Skin of body (tissue), 3 donors: ENCODE measurements at places on chromosomes 1 and 21. TPM values are rescaled to one million over a fixed set of nuclear protein-coding genes. Genes with fewer than 3 reads are reported as not detected.
A peak's percentile ranks its signal among the peaks of the same experiment; 100 is the strongest.

ZNF683 gene
- total RNA-seq = not detected

PMVK gene
- total RNA-seq = 18.9 TPM

PMF1 gene
- 33.9 TPM for total RNA-seq

LCE1B gene
- 1.9 TPM for total RNA-seq

GPBP1L1 gene
- total RNA-seq = 119 TPM

AHCTF1 gene
- total RNA-seq = 35.7 TPM

CD247 gene
- total RNA-seq = 1.2 TPM

ANKRD45 gene
- total RNA-seq = 0.49 TPM

- no peak for DNase-seq
These were observed at the start of gene TEKT2 for GRCh38 chr1:36083635-36084496. TEKT2 (plus strand) TSS chr1:36084094; CDS start chr1:36084922, 828 bp downstream.

DNA sequence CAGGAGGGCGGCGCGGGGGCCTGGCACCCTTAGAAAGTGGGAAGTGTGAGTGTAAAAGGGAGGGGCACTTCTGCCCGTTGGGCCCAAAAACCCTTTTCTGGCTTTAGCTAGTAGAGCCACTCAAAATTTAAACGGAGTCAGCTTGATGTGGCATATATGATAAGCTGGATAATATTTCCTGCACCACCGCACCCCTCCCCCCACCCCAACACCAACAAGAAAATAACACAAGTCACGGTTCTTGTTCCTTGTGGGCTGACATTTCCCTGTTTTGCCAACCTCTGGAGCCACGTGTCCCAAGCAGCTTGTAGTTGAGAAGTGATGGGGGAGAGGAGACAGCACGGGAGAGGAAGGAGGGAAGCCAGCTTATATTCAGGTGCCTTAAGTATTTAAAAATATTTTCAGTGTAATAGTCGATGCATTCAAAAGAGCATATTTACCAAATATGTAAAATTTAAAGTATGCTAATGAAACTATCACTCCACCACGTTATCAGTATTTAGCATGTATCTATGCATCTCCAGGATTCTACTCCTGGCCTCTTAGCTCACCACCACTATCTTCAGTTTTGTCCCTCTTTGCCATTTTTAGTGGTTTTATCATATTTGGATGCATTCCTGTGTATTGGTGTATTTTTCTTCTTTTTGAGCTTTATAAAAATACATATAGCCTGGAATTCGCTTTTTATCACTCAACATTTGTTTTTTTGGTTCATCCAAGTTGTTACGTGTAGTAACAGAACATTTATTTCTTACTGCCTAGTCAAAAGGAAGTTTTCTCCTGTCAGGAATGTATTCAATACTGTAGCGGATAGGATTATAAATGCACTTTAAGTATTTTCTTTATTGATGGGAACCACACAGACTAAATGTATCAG is 773 bp upstream of the DDX59 start:
- DNase-seq = peak; percentile 85

- no peak for DNase-seq
These were observed 519 bp upstream of the IQCC start for GRCh38 chr1:32204943-32205361.

DNA sequence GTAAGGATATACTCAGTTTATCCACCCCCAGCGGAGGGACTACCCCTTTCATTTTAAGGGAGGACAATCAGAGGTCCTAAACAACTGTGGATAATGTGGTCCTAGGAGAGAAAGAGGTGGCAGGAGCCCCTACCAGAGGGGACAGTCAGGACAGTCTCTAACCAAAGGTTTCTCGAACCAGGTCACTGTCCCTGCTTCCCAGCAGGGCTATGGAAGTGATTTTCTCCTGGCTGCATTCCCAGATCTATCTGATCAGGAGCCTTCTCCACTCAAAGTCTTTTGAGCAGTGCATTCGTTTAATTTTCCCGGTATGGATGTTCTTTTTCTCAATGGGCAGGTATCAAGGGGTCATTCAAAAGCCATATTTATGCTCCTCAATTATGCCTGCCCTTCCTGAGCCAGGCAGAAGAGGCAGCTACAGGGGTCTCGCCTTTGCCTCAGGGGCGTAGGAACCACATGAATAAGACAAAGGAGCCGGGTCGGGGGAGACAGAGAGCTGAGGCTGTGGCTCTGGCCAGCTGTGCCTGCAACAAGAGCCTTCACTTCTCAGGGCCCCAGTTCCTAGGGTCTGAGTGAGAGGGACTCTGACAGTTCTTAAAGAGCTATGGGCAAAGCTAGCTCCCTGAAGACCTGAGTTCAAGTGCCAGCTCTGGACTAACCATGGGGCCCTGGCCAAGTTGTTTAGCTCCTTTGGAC is 62.5 kb upstream of the DMRTB1 start:
- DNase-seq = no peak

DNA sequence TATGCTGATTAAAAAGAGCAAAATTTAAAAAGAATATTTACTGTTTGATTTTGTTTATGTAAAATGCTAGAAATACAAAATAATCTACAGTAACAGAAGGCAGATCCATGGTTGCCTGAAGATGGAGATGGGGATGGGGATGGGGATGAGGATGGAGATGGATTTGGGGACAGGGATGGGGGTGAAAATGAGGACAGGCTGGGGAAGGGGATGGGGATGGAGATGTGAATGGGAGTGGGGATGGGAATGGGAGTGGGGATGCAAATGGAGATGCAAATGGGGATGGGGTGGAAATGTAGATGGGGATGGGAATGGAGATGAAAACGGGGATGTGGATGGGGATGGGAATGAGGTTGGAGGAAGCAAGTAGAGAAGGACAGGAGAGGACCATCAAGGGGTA is 252.2 kb downstream of the PLPP3 start:
- DNase-seq = no peak

- DNase-seq = no peak
These were observed 286.3 kb upstream of the C1orf105 start for GRCh38 chr1:172134087-172134731.

DNA sequence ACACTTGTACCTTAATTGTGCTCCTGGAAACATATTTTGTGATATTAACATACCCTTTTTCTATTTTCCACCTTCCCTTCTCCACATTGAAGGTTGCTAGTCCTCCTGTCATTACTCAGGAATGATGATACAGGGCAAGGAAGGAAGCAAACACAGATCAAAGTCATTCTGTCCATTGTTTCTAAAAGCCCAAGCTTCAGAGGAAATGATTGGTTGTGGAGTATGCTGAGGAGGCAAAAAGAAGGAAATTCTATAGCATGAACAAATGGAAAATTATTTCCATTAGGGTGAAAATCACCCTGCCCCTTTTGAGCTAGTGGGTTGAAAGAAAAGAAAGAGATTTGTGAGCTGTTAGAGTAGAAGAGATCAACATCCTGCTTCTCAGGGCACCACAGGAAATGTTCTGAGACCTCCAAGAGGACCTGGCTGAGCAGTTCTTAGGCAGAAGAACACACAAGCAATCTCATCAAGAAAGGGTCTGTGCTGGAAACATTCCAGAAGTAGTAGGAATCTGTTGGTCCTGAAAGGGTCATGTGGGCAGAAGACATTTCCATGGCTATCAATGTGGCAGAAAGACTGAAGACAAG is 29.0 kb upstream of the PRRX1 start:
- DNase-seq = no peak

- no peak for DNase-seq
These were observed 136.8 kb upstream of the GORAB start for GRCh38 chr1:170395149-170395548.

GRCh38 chr1:158163000-158163947 is 17.4 kb upstream of the CD1D start:
- DNase-seq = no peak

GRCh38 chr1:154006136-154006535 is 15.6 kb downstream of the RPS27 start:
- no peak for DNase-seq

GRCh38 chr1:41484402-41485241 is at the start of gene EDN2:
EDN2 (minus strand) TSS chr1:41484683; CDS start chr1:41484601, 82 bp downstream.
- DNase-seq = no peak

DNA sequence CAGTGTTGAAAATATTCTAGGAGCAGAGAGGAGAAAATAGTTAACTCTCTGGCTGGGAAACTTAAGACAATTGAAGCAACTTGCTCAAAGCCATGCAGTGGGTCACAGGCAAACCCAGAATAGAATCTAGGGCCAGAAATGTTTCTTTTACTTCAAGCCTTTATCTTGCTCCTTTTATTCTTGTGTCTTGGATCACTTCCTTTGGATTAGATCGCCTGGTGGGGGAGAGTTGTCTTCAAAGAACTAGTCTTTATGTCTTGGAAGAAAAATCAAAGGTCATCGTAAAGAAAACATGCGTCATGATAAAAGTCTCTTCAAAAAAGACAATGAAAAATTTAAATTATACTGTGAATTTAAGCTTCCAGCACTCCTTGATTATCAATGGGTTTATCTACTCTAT is 493.6 kb upstream of the USP24 start:
- no peak for DNase-seq

GRCh38 chr1:229907884-229908638 is 159.0 kb upstream of the GALNT2 start:
- DNase-seq = no peak

- no peak for DNase-seq
These were observed 2.5 kb downstream of the FCRL4 start for GRCh38 chr1:157595356-157595755.

GRCh38 chr1:120178799-120179756 is 2.8 kb upstream of the SEC22B start:
- peak; percentile 67 for DNase-seq

GRCh38 chr1:175252561-175252960 is 60.0 kb upstream of the KIAA0040 start:
- no peak for DNase-seq

GRCh38 chr21:37753122-37753599 is 163.1 kb downstream of the KCNJ6 start:
- no peak for DNase-seq
